GM23338 (cell line): ENCODE measurements at places on chromosomes 2 and 18. TPM values are rescaled to one million over a fixed set of nuclear protein-coding genes. Genes with fewer than 3 reads are reported as not detected.

DNA sequence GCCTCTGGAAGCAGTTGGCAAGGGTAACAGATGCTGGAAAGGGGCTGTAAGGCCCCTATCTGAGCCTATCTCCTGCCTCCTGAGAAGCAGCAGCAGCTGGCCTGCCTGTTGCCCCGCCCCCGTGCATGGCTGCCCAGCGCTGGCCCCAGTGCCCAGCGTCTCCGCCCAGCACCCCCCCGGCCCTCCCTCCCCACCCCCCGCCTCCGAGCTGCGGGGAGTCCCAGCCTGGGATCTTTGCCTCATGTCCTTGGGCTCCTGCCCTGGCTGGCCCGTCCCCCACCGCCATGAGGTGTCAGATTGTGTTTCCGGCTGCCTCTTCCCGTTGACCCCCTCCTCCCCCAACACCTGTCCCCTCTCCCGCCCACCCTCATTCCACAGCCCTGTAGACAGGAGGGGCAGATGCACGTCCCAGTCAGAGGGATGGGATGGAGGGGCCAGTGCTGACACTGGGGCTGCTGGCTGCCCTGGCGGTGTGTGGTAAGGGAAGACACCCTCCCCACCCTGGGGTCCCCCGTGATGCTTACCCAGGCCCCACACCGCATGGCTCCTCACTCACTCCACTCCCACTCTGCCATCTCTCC lies at the start of gene CHRND:
TSS of gene CHRND (plus strand) at position 370 of the 581 bp plus-strand sequence. CDS start at position 426, 56 bp downstream.
- no peak for DNase-seq

SERPINB7 gene
- not detected in 2 replicates for total RNA-seq

DNA sequence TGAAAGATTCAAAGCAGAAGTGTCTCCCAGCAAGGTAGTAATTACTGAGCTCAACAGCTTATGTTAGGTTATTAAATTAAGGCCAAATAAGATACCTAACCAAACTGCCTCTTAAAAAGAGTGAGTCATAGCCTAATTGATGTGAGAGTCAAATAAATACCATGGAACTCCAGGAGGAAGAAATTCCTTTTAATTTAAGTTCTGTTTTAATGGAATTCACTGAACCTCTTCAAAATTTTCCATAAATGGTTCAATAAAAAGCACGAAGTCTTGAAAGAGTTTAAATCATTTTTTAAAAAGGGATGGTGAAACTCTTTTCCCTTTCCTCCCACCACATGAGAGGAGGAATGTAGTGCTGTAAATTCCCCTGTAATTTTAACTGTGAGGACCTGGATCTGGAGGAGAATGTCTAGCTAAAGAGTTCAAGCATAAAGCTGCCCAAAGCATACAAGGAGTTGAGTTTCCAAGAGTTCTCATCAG lies 180.8 kb upstream of the MMADHC start:
- no peak for DNase-seq

PLEKHH2 gene
- total RNA-seq = 6.5 and 6.7 TPM in 2 replicates

DNA sequence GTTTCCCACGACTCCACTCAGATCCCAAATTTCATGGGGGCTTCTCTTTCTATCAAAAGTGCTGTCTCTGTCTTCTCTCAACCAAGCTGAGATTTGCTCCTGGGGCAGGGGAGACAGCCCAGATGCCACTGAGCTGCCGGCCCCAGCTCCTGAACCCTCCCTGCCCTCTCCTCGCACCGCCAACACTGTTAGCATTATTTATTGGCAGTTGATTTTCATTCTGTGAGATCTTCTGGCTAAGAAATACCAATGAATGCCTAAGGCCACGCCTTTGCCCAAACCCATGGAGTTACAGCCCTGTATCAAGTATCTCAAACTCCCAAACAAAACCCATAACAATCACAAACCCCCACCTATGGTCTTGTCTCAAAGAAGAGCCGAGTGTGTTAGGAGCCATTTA lies 153.0 kb upstream of the TWIST2 start:
- no peak for DNase-seq

DNA sequence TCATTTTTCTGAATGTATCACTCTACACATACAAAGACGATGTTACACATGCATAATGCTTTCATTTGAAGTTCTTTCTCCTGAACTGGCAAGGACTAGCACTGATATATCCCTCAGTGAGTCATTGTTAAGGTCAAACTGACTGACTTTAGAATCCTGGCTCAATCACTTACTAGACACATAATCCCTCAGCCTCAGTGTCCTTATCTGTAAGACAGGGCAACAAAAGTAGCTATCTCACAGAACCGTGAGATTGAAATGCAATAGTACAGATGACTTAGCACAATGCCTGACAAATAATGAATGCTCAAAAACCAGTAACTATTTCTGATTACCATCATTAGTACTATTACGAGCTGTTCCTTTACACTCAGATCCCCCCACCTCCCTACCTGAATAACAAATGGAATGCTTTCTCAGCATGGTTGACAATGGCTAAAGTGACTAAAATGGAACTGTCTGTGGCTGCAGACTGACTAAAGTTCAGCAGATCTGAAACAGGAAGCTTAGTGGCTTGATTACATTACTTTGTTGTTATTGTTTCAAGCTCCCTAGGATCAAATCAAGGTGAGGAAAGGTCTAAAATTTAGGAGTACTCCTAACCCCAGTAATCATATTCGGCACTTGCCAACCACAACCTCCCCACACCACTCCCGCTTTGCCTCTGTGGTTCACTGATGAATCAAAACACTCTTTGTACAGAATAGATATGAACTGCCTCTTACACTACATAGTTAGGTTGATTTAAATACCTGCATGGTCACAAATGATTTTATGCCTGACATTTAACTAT lies 35.8 kb upstream of the CACNB4 start:
- DNase-seq = peak; percentile 20

EFHD1 gene
- total RNA-seq = 3.4 and 7.0 TPM in 2 replicates

GRCh38 chr18:50055488-50055887 lies 139.5 kb downstream of the MYO5B start:
- no peak for DNase-seq

FTCDNL1 gene
- 1.7 and 3.3 TPM in 2 replicates for total RNA-seq

DNA sequence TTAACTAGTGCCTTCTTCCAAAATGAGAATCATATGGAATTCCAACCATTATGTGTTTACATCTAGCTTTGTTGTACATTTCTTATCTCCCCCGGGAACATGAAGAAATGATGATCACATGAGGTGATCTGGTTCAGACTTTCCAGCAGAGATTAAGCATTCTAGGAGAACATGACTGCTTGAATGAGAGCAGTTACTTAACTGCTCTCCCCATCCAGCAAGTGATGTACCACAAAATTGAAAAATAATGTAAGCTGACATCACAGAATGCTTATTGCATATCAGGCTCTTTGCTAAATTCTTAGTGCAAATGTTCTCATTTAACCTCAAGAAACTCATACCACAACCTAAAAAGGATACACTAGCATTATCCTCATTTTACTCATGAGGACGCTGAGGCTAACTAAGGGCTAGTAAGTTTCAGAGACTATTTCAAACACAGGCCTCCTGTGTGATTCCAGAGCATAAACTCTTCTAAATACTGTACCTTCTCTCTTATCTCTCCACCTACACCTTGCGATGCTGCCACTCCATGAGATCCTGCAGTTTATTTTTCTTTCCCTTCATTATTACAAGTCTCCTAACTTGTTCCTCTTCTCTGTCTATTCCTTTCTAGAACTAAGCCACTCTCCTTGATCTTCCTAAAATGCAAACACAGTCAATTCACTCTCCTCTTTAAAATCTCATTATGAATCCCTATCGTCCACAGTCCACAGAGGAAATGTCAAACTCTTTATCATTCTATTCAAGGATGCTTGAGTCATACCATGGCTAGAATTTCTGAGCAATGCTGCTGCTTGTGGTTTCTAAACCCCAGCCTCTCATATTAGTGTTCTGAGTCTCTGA lies 1224.8 kb upstream of the ZEB2 start:
- DNase-seq = no peak

CCL20 gene
- not detected in 2 replicates for total RNA-seq

LIPG gene
- total RNA-seq = 17.2 and 17.7 TPM in 2 replicates

- no peak for DNase-seq
Observed at GRCh38 chr18:79662439-79662838, 17.2 kb upstream of the CTDP1 start.

SCYGR5 gene
- not detected in 2 replicates for total RNA-seq

SULT1C3 gene
- not detected in 2 replicates for total RNA-seq

CRIM1 gene
- total RNA-seq = 30.9 and 36.4 TPM in 2 replicates

- DNase-seq = peak; percentile 92
Observed at GRCh38 chr18:7038330-7038851, 79.2 kb downstream of the LAMA1 start.

GRCh38 chr2:16386031-16386430 lies 279.6 kb downstream of the CYRIA start:
- DNase-seq = no peak

LRRC30 gene
- not detected in 2 replicates for total RNA-seq

DNA sequence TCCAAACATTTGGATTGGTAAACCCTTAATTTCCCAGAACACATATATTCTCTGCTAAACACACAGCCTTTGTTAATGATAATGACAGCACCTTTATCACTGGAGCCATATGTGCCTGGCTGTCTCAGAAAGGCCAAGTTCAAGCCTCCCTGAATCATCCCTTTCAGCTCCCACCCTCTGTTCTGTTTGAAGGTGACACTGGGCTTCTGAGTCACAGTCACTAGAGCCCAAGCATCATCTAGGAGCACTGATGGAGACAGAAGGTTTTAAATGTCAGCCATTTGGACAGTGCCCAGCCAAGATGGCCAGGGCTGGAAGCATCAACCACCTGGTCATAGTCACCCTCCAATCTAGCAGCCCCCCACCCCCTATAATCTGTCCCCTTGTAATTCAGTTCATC lies 80.6 kb downstream of the NRP2 start:
- DNase-seq = no peak

GRCh38 chr2:33476131-33476792 lies at the start of gene RASGRP3:
Gene RASGRP3, plus strand, starts transcription at chr2:33476649. Its CDS starts 38,488 bp downstream, at chr2:33515137.
- DNase-seq = peak; percentile 52

GRCh38 chr2:217063238-217063755 lies 203.4 kb upstream of the TNP1 start:
- no peak for DNase-seq

GATA6 gene
- not detected in 2 replicates for total RNA-seq

- no peak for DNase-seq
Observed at GRCh38 chr18:44957025-44957424, 276.3 kb downstream of the SETBP1 start.

DNA sequence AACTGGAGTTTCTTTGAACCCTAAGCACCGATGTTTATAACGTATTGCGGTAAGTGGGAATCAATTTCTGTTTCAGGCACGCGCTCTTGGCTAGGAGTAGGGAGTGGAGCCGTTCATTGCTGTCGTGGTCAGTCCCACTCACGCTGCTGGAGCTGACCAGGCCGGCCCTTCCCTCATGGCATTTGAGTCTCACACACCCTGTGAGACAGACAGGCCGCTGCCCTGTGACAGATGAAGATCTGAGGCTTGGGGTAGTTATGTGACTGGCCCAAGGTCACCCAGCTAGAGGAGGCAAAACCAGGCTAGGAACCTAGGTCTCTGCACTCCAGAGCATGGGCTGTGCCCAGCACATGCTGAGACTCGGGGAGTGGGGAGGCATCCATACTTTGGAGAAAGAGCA lies 2.9 kb upstream of the CIDEA start:
- DNase-seq = no peak

- no peak for DNase-seq
Observed at GRCh38 chr18:9249254-9249653, 85.3 kb upstream of the TWSG1 start.

HOXD4 gene
- not detected in 2 replicates for total RNA-seq

DNA sequence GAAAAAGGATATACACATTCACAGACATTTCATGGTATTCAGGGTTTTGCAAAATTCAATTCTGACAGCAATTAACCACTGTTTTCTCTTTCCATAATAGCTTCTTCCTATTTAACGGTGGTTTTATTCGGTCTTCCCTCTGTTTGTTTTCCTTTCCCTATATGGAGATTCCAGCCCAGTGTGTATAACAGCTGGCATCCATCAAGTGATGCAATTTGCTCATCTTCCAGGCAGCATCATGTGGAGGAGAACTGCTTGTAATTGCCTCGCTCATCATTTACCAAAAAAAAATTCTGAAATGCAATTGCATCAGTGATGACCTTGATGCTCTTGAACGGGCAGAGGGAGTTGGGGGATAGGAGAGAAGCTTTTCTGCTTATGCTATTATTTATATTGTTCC lies 165.9 kb upstream of the PGAP1 start:
- no peak for DNase-seq

DNA sequence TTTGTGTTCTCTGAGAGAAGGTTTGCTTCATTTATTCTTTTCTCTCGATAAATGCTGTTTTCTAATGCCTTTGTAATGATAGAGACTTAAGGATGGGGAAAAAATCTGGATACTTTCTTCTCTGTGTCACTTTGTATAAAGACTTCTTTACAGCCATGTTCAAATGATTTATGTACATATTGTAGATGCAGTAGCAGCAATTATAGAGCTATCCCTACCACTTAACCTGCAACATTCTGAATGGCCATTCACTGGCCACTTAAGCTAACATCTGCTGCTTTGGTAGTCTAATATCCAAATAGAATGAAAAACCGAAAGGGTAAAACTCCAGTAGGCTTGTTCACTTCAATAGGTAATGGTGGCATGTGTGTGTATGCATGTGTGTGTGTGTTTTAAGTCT lies 97.8 kb downstream of the CSRNP3 start:
- DNase-seq = no peak

DNA sequence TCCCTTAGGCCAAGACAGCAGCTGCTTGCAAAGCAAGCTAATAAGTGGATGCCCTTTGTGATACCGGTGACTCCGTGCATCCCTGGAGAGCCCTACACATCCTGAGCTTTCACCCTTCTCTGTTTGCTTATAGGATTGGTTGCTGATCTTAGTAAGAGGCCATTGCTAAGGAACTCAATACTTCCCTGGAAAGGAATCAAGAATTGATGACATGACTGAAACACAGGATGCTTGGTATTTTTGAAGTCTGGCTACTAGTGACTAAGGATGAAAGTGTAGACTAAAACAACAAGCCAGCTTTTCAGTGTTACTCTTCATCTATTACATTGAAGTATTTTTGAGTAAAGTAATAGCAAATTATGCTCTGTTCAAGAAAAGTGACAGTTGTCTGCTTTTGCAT lies 123.0 kb upstream of the SERPINE2 start:
- no peak for DNase-seq

GALNT5 gene
- 0.04 and 0.14 TPM in 2 replicates for total RNA-seq

GRCh38 chr2:9030841-9031240 lies 27.4 kb upstream of the MBOAT2 start:
- DNase-seq = no peak

GRCh38 chr2:197931661-197932312 lies 127.4 kb downstream of the PLCL1 start:
- no peak for DNase-seq

ASB1 gene
- 18.9 and 23.9 TPM in 2 replicates for total RNA-seq
